ENCODE measurements at places on chromosomes 5 and 9.

DNA sequence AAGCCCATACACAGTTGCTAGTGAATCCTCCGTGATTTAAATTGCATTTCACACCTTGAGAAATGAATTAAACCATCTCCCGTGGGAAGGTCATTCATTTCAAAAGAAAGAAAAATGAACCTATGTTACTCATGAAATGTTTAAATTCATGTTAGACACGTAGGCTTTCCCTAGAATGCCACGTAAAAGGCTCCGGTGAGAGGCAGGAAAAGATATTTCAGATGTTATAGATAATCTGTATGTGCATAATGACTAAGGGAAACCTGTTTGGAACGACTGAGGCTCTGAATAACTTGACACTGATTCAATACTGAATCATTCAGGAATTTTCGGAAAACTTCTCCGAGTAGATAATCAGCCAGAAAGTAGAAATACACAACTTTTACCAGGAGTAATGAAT is 134.3 kb upstream of the ICE1 start:
- DNase-seq, result no peak

- no peak for DNase-seq
Observed at GRCh38 chr5:88666761-88667495, 216.1 kb downstream of the MEF2C start.

DNA sequence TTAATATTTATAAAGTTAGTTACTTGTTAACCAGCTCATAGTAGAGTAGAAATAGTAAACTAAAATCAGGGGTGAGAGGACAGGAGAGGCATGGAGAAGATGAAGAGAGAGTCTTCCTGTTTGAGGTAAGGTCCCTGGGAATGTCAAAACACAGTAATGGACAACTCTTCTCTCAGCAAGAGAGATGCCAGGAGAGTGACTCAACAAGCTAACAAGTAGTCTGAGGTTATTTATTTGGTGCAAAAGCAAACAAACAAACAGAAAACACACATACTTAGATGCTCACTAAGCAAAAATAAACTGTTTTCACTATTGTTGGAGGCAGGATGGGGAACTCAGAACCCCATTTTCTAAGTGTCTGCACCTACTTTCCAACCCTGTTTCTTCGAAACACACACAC is 333.2 kb upstream of the RFX3 start:
- DNase-seq, result no peak

DNA sequence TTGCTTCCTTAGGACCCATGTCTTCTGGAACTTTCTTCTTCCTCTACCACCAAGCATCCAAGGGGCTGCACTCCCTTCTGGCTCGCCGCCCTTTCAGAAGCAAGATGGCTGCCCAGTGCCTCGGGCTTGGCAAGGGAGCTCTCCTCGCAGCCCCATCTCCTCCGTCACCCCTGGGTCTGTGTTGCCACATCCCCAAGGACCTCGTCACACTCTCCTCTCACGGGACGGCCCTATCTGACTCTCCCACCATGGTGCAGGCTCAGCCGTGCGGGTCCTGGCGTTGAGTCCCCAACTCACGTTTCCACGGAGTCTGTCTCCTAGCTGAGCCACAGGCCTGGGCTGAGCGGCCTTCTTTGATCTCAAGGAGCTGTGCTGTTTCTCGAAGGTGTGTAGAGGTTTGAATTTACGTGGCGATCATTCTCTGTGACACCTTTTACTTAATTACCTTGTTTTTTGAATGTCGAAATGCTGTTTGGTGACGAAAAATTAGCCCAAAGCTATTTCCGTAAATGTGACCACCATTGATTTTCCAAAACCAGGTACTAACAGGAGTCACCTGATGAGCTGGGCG is 15.0 kb upstream of the SCGB3A1 start:
- DNase-seq, result no peak

GRCh38 chr5:61132559-61132958 is 29.7 kb downstream of the SMIM15 start:
- peak; percentile 43 for DNase-seq

- peak; percentile 65 for DNase-seq
Observed at GRCh38 chr5:138574744-138575193, 432 bp downstream of the HSPA9 start.

DNA sequence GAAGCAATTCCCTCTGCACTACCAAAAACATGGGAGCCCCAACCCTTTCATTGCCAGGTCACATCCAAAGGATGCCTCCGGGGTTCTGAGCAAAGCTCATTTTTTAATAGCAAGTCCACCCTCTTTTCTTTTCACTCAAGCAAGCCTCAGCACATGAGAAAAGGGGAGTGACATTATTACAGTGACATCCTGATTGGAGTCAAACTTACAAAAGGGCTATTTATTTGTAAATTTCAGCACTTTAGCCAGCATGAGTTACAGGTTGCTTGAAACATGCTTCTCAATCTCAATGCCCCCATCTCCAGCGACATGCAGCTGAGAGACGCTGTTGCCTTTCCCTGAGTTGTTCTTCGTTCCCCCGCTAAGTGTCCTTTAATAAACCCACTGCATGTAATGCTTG is 238.4 kb upstream of the PANK3 start:
- no peak for DNase-seq

- DNase-seq, result no peak
Observed at GRCh38 chr9:129544761-129545160, 76.1 kb downstream of the C9orf50 start.

GRCh38 chr9:18756712-18757125 is 276.3 kb downstream of the SAXO1 start:
- DNase-seq, result no peak

DNA sequence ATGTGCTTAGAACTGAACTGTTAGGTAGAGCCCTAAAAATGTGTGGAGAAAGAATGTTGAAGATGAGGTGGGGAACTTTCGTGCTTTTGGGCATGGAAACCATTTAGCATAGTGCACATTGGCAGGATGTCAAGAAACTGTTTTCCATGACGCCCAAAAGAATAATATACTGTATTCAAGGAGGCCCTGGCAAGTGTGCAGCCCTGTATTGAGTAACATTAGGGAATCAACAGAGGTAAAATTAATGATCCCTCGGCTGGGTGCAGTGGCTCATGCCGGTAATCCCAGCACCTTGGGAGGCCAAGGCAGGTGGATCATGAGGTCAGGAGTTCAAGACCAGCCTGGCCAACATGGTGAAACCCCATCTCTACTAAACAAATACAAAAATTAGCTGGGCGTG is 20.9 kb upstream of the PLIN2 start:
- no peak for DNase-seq

GRCh38 chr9:124180557-124180956 is 77.2 kb upstream of the NEK6 start:
- DNase-seq, result no peak

DNA sequence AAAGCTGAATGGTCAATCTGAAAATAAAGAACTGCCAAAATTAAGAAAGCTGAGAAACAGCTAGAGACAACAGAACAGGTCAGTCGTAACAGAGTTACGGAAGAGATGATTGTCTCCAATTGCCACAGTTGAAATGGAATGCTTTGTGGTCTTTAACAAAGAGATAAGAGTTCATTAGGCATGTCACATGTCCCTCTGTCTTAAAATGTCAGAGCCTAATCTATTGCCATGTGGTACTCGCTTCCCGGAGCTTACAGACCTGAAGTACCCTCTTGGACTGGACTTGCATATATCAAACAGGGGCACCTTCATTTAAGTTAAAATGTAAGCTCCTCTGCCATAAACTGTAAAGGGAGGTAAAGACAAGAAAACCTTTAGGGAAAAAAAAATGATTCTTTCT is 19.7 kb downstream of the TTC39B start:
- no peak for DNase-seq

- no peak for DNase-seq
Observed at GRCh38 chr5:173968154-173968797, 20.7 kb upstream of the C5orf47 start.

- DNase-seq, result peak; percentile 29
Observed at GRCh38 chr9:103789686-103790085, 304.4 kb upstream of the SMC2 start.

DNA sequence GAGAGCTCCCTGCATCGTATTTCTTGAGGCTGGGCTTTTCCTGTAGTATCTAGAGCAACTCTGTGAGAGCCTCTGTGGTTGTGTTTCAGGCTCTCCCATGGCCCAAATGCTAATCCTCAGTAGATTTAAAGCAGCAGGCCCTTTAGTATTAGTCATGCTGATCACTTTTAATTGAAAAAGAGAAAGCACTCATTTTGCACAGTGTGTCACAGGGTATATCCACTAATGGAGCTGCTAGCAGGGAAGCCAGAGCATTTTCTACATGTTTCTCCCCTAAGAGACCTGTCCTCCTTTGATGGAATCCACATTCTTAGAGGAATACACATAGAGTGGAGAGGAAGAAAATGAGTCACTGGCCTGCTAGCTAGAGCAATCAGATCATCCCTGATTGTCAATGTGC is 348.5 kb downstream of the TMEM232 start:
- DNase-seq, result peak; percentile 25

- DNase-seq, result no peak
Observed at GRCh38 chr5:73899055-73899454, 273.1 kb downstream of the ARHGEF28 start.

- no peak for DNase-seq
Observed at GRCh38 chr5:57836921-57837320, 354.3 kb upstream of the ACTBL2 start.

- peak; percentile 64 for DNase-seq
Observed at GRCh38 chr5:171405615-171406014, 13.8 kb upstream of the FGF18 start.

DNA sequence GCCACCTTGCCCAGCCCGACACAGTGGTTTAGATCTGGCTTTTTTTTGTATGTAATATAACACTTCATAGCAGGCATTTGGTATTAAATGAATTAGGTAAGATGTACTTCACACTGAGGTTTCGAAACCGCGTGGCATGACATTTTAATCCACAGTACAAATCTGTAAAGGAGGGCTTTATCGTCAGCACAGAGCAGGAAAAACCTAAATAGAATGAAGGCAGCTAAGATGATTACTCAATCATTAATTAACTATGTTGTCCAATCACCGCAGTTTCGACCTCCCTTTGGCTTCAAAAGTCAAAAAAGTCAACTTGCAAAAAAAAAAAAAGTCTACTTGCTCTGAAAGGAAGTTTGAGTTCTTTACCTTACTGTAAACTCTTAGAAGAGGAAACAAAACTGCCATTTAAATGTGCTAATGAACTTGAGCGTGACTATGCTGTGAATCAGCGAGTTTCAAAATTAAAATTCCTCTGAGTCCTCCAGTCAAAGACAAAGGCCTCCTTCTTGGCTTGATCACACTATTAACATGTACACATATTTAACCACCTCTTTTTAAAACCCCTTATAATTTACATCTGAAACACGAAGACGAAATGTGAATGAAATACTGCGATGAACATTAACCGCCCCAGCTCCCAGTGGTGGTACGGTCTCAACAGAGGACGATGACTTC is 698 bp upstream of the SEC24A start:
- peak; percentile 76 for DNase-seq

GRCh38 chr9:86246752-86247161 is 12.7 kb downstream of the C9orf153 start:
- DNase-seq, result no peak

DNA sequence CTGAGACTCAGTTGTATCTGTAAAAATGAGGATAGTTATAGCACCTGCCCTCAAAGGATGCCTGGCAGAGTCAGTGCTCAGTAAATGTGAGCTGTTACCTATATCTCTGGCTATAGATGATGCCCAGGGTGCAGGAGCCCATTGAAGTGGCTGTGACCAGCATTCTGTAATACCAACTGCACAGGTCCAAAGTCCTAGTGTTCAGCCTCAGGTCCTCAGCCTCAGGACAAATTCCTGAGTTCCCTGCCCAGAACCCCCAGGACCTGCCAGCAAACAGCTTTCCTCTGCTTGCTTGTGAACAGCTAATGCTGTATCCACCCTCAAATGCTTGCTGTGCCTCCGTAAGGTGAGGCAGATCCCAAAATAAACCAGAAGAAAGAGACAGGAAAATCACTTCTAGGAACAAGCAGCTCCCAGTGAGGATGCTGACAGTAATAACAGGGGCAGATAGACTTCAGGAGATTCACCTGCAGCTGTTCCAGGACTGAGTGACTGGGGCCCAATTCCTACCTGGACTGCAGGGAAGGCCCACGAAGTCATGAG is 80.8 kb downstream of the SIL1 start:
- no peak for DNase-seq

DNA sequence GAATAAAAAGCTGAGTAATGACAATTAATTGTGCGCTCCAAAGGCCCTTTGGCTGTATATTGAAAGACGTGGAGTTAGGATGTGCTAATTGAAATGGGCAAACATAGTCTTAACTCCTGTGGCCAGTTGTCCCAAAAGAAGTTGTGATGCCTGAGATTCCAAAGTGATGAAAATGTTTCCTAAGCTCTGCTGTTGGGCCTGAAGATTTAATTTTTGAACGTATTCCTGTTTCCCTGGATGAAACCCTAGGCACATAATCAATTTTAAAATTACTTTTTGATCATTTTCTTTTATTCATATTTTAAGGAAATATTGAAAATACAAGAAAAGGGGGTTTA is 87.9 kb downstream of the PRDM6 start:
- DNase-seq, result no peak

- DNase-seq, result no peak
Observed at GRCh38 chr5:75471193-75471592, 40.2 kb downstream of the CERT1 start.

DNA sequence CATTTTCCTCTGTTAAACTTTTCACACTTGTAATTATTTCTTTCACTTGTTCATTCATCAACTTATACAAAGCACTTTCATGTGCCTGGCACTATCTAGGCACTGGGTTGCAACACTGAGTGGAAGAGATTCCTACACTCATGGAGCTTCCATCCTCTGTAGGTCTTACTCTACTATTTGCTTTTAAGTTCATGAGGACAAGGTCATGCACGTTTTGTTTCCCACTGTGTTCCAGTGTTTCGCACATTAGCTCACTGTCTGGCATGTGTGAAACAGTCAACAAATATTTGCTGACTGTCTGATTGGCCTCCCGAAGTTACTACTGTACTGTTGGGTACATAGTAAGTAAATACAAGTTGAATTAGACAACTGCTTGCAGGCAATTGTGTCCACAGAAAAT is 87.9 kb upstream of the IFNK start:
- DNase-seq, result no peak

- no peak for DNase-seq
Observed at GRCh38 chr9:125189011-125189360, 617 bp downstream of the PPP6C start.

GRCh38 chr5:88792144-88792840 is 90.7 kb downstream of the MEF2C start:
- DNase-seq, result no peak

DNA sequence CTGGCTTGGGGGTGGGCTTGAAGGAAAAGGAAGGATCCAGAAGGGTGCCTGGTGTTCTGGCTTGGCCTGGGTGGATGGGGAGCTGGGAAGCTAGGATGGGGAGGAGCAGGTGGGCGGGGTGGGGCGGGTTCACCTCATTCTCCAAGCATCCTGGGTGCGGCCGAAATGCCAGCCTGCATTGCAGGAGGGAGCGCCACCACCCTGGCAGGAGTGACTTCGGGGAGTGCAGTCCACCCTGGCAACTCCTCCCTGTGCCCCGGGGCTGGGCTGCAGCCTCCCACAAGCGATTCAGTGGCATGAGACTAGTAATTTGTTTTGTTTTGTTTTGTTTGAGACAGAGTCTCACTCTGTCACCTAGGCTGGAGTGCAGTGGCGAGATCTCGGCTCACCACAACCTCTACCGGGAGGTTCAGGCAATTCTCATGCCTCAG is 5.5 kb downstream of the TTC16 start:
- DNase-seq, result peak; percentile 31

Measured in SW 1271 (cell line).